ENCODE measurements at places on chromosomes 1 and 21.

DNA sequence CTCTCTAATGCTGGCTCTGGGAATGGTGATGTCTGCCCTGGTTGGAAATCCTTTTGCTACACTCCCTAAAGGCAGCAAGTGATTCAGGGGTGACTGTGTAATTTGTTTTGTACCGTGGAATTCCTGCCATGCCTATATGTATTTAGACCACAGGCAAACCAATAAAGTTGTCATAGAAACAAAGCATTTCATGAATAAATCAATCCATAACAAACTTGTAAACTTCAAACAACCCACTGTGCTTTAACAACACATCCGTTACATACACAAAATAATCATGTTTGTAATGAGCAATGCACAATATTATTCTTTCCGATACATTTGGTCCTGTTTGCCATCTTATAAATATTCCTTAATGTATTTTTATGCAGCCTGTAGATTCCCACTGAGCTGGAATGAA, 330.3 kb upstream of the SNX7 start:
- H3K36me3 ChIP-seq: no peaks in the 10 kb centered on the region
- DNase-seq: no peak
- H3K27ac ChIP-seq: peak overlapping the region; percentile 83
- H3K27me3 ChIP-seq: no peaks in the 10 kb centered on the region
- H3K4me3 ChIP-seq: no peak overlapping the region
- peaks cover 42% of the 10 kb centered on the region for H3K4me1 ChIP-seq

GRCh38 chr1:55214212-55214933, 791 bp downstream of the USP24 start:
- peak overlapping the region; percentile 85 for H3K4me3 ChIP-seq
- H3K27me3 ChIP-seq: no peaks in the 10 kb centered on the region
- peak; percentile 49 for DNase-seq
- peaks cover 6% of the 10 kb centered on the region for H3K36me3 ChIP-seq

GRCh38 chr1:183567584-183567983, 22.7 kb downstream of the NCF2 start:
- peak; percentile 71 for DNase-seq
- H3K4me3 ChIP-seq: no peak overlapping the region
- H3K4me1 ChIP-seq: peaks cover 32% of the 10 kb centered on the region
- H3K36me3 ChIP-seq: no peaks in the 10 kb centered on the region

GRCh38 chr1:205523891-205524793, 19.7 kb downstream of the CDK18 start:
- peak; percentile 95 for DNase-seq
- no peaks in the 10 kb centered on the region for H3K27me3 ChIP-seq

- no peaks in the 10 kb centered on the region for H3K27me3 ChIP-seq
- H3K27ac ChIP-seq: peak overlapping the region; percentile 87
- peaks cover 14% of the 10 kb centered on the region for H3K4me1 ChIP-seq
- no peak for DNase-seq
- H3K36me3 ChIP-seq: peaks cover 6% of the 10 kb centered on the region
- peak overlapping the region; percentile 84 for H3K4me3 ChIP-seq
These were observed 674 bp downstream of the CEP350 start for GRCh38 chr1:179955287-179955680.
